Uterine smooth muscle cell (primary cell): ENCODE measurements at places on chromosomes 6 and 20. TPM values are rescaled to one million over a fixed set of nuclear protein-coding genes. Genes with fewer than 3 reads are reported as not detected.

The ABHD16A gene
- 42.8 and 50.0 TPM in 2 replicates for total RNA-seq

The GRM1 gene
- not detected in 2 replicates for total RNA-seq

The NT5E gene
- 524 and 527 TPM in 2 replicates for total RNA-seq

The FAM217A gene
- total RNA-seq, result not detected in 2 replicates

The GSTA2 gene
- not detected in 2 replicates for total RNA-seq

The PTCRA gene
- total RNA-seq, result not detected in 2 replicates

The KCNQ5 gene
- total RNA-seq, result 1.00 and 2.9 TPM in 2 replicates

The GINS1 gene
- total RNA-seq, result 6.0 and 21.8 TPM in 2 replicates

The C20orf202 gene
- 0.12 TPM in 1 of 2 replicates, not detected in the other for total RNA-seq

The HCRTR2 gene
- total RNA-seq, result not detected in 2 replicates

The BPHL gene
- total RNA-seq, result 11.1 and 14.7 TPM in 2 replicates

The SLC35B3 gene
- total RNA-seq, result 19.7 and 21.9 TPM in 2 replicates

The RIPPLY2 gene
- under 0.01 and 0.87 TPM in 2 replicates for total RNA-seq

The OR2J3 gene
- not detected in 2 replicates for total RNA-seq

The IRAK1BP1 gene
- 3.7 and 5.4 TPM in 2 replicates for total RNA-seq

The RBL1 gene
- 12.9 and 29.5 TPM in 2 replicates for total RNA-seq

The C6orf141 gene
- 55.3 and 59.4 TPM in 2 replicates for total RNA-seq

The OPRM1 gene
- not detected in 2 replicates for total RNA-seq

The LY6G5C gene
- total RNA-seq, result 0.33 and 0.37 TPM in 2 replicates

The ADGRF5 gene
- total RNA-seq, result under 0.01 TPM in 2 replicates

The VWA7 gene
- 0.11 and 0.25 TPM in 2 replicates for total RNA-seq

The GRM4 gene
- under 0.01 TPM in 2 replicates for total RNA-seq

The PGC gene
- total RNA-seq, result not detected in 2 replicates

The RAET1E gene
- 0.11 TPM in 1 of 2 replicates, not detected in the other for total RNA-seq

The THBS2 gene
- total RNA-seq, result 425 and 803 TPM in 2 replicates

The MTFR2 gene
- total RNA-seq, result 1.6 and 8.1 TPM in 2 replicates
